ENCODE measurements at places on chromosomes 2 and 18. TPM values are rescaled to one million over a fixed set of nuclear protein-coding genes. Genes with fewer than 3 reads are reported as not detected.

SLC5A7 gene
- not detected for total RNA-seq

RGPD4 gene
- total RNA-seq = 0.07 TPM

TRABD2A gene
- total RNA-seq = 40.4 TPM

CELF4 gene
- total RNA-seq = not detected

ILKAP gene
- total RNA-seq = 46.6 TPM

GREB1L gene
- total RNA-seq = not detected

HJURP gene
- total RNA-seq = 129 TPM

NEU4 gene
- not detected for total RNA-seq

ACADL gene
- total RNA-seq = not detected

AGXT gene
- not detected for total RNA-seq

KCNJ13 gene
- not detected for total RNA-seq

FABP1 gene
- not detected for total RNA-seq

TP53I3 gene
- total RNA-seq = 0.81 TPM
